ENCODE measurements at places on chromosomes 16 and 17. TPM values are rescaled to one million over a fixed set of nuclear protein-coding genes. Genes with fewer than 3 reads are reported as not detected.

The INCA1 gene
- 3.3 TPM for polyA plus RNA-seq

The ACSM5 gene
- polyA plus RNA-seq: 0.11 TPM

The SRL gene
- polyA plus RNA-seq: 649 TPM

The TXNL4B gene
- polyA plus RNA-seq: 11.7 TPM

The TRIM47 gene
- polyA plus RNA-seq: not detected

The RMI2 gene
- 10.6 TPM for polyA plus RNA-seq

The ATP2C2 gene
- polyA plus RNA-seq: 0.23 TPM

The MGAT5B gene
- polyA plus RNA-seq: 0.62 TPM

The PRR35 gene
- polyA plus RNA-seq: 0.08 TPM

GRCh38 chr17:8122924-8123694, 797 bp downstream of the HES7 start:
- no peak for DNase-seq

- no peak for DNase-seq
Observed at GRCh38 chr16:50037662-50038220, 12.7 kb downstream of the CNEP1R1 start.

DNA sequence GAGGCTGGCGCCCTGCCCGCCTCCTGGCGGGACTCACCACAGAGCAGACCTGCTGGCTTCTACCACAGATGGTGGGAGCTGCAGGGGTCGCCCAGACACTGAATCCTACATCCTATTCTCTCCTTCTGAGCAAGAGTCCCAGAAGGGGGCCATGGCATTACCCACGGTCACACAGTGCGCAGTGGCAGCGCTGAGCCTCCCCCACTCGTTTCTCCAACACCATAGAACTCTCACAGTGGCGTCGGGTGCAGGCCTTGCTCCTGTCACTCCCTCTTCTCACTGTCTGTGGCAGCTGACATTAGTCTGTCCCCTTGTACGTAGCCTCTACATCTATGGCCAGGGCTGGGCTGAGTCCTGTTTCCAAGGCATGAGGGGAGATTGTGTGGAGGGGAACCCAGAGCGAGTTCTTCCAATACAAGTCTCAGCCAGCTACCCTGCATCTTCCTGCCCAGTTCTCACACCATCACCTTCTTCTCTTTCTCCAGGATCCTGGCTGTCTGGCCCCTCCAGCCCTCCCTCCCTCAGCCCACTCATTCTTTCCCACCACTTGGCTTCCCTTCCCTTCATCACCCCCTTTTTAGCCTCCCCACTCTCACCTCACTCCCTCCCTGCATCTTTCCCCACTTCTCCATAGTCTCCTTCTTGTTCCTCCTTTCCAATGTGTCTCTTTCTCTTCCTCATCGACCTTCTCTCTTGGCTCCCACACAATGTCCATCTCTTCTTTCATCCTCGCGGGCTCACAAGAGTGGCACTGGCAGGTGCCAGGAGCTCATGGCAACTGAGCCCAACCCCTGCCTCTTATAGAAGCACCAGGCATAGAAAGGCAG, 5.9 kb downstream of the UBTF start:
- no peak for DNase-seq

DNA sequence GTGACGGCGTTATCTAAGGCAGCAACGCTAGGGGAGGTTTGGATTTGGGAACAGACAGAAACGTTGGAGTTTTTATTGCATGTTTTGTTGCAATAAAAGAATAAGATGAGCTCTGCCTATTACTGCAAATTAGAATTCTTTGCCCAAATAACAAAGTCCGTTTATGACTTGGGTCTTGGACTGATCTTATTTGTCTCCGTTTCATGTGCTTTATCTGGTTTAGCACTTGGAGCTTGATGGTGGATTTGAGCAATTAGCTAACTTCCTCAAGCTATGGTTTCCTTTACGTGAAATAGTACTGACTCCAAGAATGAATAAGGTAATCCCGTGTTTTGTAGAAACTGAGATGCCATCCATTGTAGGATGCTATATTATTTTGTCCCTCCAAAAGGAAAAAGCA, 233.0 kb upstream of the IRX5 start:
- no peak for DNase-seq

GRCh38 chr16:85390511-85391174, 222.5 kb upstream of the GSE1 start:
- no peak for DNase-seq

- DNase-seq: no peak
Observed at GRCh38 chr17:77200711-77201110, 59.9 kb downstream of the SEC14L1 start.

DNA sequence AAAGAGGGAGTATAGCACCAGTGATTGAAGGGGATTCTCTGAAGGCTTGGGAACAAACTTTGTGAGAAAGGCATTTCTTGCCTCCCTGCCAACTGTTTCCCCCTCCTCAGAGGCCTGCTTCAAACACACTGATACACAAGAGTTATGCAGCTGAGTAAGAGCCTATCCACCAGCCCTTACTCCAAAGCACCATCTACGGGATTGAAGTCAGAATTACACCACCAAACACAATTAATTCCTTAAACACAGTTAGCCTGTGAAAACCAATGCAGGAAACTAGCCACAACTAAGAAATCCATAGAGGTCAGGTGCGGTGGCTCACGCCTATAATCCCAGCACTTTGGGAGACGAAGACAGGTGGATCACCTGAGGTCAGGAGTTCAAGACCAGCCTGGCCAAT, 138.3 kb downstream of the SHCBP1 start:
- DNase-seq: no peak

DNA sequence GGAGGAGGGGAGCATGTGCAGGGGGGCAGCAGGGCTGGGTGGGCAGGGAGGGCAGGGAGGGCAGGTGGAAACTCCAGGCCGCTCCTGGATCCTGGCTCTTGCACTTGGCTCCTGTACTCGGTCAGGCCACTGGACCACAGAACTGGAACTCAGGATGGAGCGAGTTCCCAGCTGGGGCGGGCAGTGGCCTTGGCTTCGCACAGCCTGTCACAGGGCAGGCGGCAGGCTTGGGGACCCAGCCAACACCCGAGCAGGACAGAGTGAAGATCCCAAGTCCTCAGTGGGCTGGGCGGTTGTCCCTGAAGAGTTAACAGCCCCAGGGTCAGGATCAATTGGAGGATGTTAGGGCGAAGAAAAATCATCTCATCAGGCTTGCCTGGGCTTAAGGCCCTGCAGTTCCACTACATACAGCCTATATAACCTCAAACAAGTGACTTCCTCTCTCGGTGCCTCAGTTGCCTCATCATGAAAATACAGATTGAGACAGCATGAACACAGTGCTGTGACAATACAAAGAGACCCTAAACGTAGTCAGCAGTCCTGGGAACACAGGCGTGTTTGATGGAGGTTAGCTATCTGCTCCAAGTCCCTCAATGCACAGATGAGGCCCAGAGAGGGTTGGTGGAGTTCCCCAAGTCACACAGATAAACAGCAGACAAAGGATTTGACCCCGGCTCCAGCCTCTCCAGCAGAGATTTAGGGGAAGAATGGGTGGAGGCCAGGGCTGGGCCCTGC, 21.9 kb downstream of the ZNF423 start:
- peak; percentile 12 for DNase-seq

GRCh38 chr17:40738553-40738952, 16.6 kb downstream of the KRT25 start:
- no peak for DNase-seq

- DNase-seq: no peak
Observed at GRCh38 chr17:31416503-31416923, 25.0 kb downstream of the RAB11FIP4 start.
